ENCODE measurements at places on chromosomes 2 and 18.

DNA sequence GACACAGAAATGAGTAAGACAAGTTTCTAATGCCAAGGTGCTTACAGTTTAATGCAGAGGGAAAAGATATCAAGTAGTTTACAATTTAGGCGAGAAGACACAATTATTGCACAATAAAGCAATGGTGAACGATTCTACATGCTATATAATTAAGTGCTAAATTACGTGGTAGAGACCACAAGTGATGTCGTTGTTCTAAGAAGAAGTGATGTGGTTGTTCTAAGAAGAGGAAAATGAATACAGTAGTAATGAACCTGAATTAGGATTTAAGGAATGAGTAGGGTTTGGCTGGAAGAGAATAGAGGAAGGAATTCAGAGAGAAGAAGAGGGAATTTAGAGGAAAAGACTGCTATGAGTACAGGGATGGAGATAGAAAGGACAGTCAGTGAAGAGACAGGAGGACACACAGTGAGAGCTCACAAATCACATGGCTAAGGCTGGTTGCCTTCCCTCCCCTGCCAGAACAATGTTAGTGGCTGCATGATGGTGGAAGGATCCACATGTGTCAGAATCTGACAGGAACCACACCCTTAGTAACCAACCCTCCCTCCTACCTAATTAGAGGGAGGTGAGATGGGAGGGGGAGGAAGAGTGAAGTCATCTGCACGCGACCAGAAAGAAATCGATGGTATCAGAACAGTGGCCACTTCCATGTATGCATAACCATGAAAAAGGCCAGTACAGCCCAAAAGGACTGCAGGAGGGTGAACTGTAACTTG, 44.7 kb downstream of the M1AP start:
- H3K27me3 ChIP-seq: peaks cover 6% of the 10 kb centered on the region
- H3K4me1 ChIP-seq: no peaks in the 10 kb centered on the region
- DNase-seq: no peak
- H3K36me3 ChIP-seq: no peaks in the 10 kb centered on the region
- H3K27ac ChIP-seq: no peak overlapping the region

DNA sequence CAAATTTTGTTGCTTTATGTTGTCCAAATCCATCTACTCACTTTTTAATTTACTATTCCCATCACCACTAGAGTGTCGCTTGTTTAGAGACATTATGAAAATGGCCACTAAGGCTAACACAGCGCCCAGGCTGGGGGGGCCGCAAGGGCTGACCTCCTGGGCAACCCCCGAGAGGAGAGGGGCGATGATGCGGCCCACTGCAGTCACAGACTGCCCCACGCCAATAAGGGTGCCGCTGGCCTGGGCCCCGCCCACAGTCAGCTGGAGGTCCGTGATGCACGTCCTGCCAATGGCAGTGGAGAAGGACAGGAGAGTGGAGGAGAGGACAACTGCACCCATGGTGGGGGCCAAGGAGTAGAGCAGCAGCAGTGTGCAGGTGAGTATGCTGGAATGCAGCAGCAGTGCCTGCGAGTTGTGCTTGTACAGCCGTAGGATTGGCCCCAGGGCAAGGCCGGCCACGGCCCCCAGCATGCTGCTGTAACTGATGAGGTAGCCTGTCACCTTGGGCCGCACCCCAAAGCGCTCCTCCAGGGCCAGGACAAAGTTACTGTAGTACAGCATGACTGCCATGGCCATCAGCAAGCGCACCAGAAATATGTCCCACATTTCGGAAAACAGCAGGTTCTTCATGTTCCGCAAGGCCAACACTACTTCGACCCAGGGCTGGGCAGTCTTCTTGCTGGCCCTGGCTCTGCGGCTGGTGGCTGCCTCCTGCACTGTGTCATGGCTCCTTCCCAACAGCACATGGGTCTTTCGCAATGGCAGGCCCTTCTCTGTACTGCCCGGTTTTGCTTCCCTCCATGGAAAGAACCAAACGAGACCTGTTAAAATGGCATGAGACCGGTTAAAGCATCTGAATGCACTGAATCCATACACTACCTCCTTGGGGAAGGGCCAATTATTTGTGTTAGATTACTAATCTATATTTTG, 43.2 kb upstream of the TMEM182 start:
- DNase-seq: no peak
- no peaks in the 10 kb centered on the region for H3K27me3 ChIP-seq
- no peak overlapping the region for H3K27ac ChIP-seq
- H3K36me3 ChIP-seq: peaks cover 51% of the 10 kb centered on the region
- H3K4me1 ChIP-seq: no peaks in the 10 kb centered on the region
- no peak overlapping the region for H3K4me3 ChIP-seq

GRCh38 chr2:44972771-44973535, 31.5 kb downstream of the SIX3 start:
- H3K27me3 ChIP-seq: peaks cover 11% of the 10 kb centered on the region
- H3K4me3 ChIP-seq: no peak overlapping the region
- DNase-seq: no peak
- H3K27ac ChIP-seq: no peak overlapping the region
- H3K36me3 ChIP-seq: no peaks in the 10 kb centered on the region

GRCh38 chr2:230220347-230220969, 674 bp upstream of the SP110 start:
- DNase-seq: no peak
- H3K4me1 ChIP-seq: peaks cover 58% of the 10 kb centered on the region
- H3K27ac ChIP-seq: peak overlapping the region; percentile 99
- peak overlapping the region; percentile 98 for H3K4me3 ChIP-seq

GRCh38 chr2:23399674-23400261, 14.8 kb downstream of the KLHL29 start:
- no peak overlapping the region for H3K4me3 ChIP-seq
- DNase-seq: no peak
- H3K36me3 ChIP-seq: no peaks in the 10 kb centered on the region
- H3K27me3 ChIP-seq: peaks cover 3% of the 10 kb centered on the region

DNA sequence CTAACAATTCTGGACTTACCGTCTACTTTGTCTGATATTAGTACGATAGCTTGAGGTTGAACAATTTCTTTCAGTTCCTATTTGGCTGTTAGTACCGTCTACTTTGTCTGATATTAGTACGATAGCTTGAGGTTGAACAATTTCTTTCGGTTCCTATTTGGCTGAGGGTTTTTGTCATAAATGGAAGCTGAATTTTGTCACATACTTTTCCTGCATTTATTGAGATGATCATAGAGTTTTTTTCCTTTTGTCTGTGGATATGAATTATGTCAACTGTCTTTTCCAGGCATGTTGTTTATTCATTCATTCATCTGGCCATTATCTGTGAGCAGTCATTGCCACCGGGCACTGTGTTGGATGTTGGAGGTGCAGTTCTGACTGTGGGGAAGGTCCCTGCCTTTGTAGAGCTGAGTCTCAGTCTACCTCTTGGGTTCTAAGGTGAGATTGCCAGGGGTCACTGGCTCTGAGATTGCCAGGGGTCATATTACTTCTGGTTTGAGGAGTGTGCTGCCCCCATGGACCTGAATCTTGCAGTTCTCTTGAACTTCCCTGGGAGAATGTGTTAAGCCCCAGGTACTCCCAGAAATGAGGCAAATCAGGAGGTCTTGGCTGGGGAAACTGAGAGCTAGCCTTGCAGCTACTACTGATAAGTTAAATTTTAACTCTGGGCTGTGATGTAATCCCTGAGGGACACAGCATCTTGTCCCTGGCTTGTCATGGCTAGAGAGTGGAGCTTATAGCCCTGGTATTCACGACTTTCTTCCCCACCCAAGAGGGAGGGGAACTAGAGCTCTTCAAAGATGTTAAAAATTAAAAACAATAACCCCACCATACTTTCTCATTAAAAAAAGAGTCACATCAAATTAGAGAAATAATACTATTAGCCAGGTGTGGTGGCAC, 89.1 kb upstream of the MBOAT2 start:
- H3K36me3 ChIP-seq: no peaks in the 10 kb centered on the region
- no peak overlapping the region for H3K4me3 ChIP-seq
- H3K27me3 ChIP-seq: no peaks in the 10 kb centered on the region
- no peak for DNase-seq

DNA sequence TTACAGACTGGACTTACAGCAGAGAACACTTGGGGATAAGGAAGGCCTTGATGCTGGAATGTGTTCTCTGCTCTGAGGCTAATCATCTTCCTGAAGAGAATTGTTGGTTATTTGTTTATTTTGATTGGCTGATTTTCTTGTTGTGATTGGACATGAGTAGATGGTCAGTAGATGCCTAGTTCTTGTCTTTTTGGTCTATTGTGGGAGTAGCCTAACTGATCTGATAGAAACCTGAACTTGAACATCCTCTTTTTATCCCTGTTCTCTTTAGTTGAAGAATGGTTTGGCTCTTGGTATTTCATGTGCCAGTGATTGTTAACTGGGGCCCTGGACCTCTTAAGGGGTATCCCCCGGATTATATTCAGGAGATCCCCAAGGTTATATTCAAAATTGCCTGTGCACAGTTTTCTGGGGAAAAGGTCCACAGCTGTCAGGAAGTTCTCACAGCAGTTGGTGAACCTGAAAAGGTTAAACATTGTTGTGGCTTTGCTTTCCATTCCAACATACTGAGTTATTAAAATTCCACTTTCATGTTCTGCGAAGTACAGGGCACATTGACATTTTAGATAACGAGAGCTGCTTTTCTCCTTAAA, 13.6 kb downstream of the TWSG1 start:
- H3K36me3 ChIP-seq: peaks cover 7% of the 10 kb centered on the region
- H3K4me1 ChIP-seq: no peaks in the 10 kb centered on the region
- DNase-seq: no peak
- no peak overlapping the region for H3K27ac ChIP-seq

GRCh38 chr2:150783015-150783414, 295.5 kb upstream of the RND3 start:
- no peaks in the 10 kb centered on the region for H3K36me3 ChIP-seq
- no peaks in the 10 kb centered on the region for H3K4me1 ChIP-seq
- no peak overlapping the region for H3K4me3 ChIP-seq
- no peak for DNase-seq
- H3K27ac ChIP-seq: no peak overlapping the region

DNA sequence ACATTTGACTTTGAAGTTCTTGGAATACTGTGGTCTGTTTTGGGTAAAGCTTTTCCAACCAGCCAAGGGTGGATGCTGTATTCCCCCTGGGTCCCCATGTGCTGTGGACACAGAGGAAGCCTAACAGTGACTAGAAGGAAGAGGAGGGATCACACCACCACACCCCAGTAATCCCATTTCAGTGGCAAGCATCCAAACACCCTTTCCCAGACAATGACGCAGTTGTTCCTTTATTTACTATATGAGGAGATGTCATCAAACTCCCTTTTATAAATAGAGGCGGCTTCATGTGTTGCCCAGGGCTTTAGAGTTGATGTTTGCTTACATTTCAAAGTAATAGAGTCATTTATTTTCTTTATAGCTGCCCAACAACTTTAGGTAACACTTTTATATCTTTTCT, 959.4 kb upstream of the GYPC start:
- H3K4me1 ChIP-seq: no peaks in the 10 kb centered on the region
- H3K36me3 ChIP-seq: no peaks in the 10 kb centered on the region
- no peak overlapping the region for H3K4me3 ChIP-seq
- no peak overlapping the region for H3K27ac ChIP-seq

- peaks cover 5% of the 10 kb centered on the region for H3K27me3 ChIP-seq
- no peaks in the 10 kb centered on the region for H3K4me1 ChIP-seq
- H3K4me3 ChIP-seq: no peak overlapping the region
- no peak for DNase-seq
- H3K36me3 ChIP-seq: no peaks in the 10 kb centered on the region
Measured at GRCh38 chr2:19833978-19834377, 67.8 kb downstream of the TTC32 start.

DNA sequence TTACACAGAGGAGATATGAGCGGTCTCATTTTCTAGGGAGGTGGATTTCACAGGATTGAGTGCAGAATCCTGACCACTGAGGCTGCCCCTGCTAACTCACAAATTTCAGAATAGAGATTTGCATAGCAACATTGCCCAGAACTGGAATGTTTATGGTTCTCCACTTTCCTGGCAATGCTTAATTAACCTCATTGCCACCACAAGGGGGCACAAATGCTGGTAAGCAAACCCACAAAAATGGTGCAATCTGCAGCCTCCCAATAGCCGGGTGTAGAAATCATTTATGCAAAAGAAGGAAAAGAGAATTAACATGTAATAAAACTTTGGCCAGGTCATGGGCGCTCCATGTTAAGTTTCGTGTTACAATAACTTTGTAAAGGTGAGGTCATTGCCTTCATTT, 112.4 kb downstream of the CYRIA start:
- H3K4me1 ChIP-seq: no peaks in the 10 kb centered on the region
- DNase-seq: peak; percentile 33
- H3K27ac ChIP-seq: no peak overlapping the region
- H3K36me3 ChIP-seq: peaks cover 24% of the 10 kb centered on the region
- no peak overlapping the region for H3K4me3 ChIP-seq

Data from immature natural killer cell (primary cell).